Stimulated activated CD4-positive, alpha-beta T cell treated with anti-CD3 and anti-CD28 coated beads, Interleukin-2, amount 100 ng/mL, for 48 hours (primary cell): ENCODE measurements at places on chromosomes 3 and 15.

DNA sequence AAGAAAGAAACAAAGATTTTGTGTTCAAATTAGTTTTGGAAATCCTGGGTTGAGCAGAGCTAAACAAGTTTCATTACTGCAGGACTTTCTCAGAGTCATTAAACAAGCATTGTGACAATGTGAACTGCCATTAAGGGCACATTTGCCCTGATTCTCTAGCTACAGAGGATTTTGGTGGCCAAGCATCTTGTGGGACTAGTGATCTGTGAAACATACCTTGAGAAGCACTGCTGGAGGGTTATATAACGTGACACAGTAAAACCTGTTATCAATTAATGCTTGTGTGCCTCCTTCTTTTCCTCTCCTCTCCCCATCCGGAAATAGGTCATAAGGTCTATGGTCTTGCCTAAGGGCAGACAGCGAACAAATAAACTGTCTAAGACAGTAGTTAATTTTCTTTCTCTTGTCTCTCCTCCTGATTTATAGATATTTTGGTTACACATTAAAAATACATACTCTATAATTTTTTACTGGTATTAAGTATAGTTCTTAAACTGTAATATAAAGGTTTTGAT is 167.3 kb upstream of the NANOGP8 start:
- DNase-seq, result no peak

DNA sequence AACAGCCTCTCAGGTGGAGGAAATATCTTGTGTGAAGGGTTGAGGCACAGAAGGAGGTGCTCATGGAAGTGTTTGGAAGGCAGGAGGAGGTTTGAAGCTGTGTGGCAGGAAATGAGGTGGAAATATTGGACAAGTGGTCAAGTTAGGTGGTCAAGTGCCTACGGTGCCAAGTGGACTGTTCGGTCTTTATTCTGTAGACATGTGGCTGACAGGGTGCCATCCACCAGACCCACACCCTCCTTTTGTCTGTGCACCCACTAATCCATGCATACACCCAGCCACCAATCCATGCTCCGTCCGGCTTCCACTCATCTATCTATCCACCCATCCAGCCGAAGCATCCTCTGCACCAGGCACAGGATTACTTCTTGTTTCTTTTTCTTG is 2.2 kb downstream of the SLC6A20 start:
- no peak for DNase-seq

DNA sequence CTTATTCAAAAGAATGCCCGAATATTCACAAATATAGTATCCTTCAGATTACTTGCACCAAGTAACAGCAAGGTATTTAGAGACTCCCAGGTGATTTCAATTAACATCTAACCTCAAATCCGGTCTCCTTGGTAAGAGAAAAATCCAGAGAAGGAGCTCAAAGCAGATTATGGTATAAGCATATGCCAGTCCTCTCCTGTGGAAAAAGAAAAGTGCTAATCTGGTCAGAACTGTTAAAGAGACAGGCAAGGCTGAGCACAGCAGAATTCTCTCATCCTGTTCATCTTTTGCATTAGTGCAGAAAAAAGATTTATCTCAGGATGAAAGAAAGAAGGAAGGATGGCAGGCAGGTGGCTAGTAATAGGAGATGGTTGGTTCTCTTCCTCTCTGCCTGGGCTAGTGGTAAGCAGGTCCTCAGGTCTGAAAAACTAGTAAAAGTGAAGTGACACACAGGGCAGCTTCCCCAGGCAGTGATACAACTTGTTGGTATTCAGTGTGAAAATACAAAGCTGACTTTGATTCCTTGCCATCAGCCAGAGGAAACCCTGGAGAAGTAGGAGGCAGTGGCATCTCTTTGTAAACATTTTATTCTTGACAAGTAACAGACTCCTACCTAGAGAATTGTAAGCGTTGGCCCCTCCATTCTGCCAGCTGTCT is 14.2 kb downstream of the ATXN7 start:
- DNase-seq, result no peak

- no peak for DNase-seq
Observed at GRCh38 chr15:93770788-93771187, 460.6 kb upstream of the MCTP2 start.

- DNase-seq, result no peak
Observed at GRCh38 chr3:45775571-45776300, 20.6 kb downstream of the SLC6A20 start.

DNA sequence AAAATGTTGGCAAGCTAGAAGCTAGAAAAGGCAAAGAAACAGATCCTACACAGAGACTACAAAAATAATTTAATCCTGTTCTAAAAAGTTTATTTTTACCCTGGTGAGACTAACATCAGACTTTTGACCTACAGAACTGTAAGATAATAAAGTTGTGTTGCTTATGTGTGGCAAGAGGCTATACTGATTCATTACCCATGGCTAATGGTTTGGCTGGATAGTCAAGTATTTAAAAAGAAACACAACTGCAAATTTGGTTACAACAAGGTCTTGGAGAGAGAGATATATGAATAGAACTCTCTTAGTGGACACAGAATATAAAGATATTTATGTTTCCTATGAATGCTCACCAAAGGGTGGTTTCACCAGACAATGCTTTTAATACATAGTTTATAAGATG is 364.2 kb upstream of the PLSCR5 start:
- DNase-seq, result no peak

DNA sequence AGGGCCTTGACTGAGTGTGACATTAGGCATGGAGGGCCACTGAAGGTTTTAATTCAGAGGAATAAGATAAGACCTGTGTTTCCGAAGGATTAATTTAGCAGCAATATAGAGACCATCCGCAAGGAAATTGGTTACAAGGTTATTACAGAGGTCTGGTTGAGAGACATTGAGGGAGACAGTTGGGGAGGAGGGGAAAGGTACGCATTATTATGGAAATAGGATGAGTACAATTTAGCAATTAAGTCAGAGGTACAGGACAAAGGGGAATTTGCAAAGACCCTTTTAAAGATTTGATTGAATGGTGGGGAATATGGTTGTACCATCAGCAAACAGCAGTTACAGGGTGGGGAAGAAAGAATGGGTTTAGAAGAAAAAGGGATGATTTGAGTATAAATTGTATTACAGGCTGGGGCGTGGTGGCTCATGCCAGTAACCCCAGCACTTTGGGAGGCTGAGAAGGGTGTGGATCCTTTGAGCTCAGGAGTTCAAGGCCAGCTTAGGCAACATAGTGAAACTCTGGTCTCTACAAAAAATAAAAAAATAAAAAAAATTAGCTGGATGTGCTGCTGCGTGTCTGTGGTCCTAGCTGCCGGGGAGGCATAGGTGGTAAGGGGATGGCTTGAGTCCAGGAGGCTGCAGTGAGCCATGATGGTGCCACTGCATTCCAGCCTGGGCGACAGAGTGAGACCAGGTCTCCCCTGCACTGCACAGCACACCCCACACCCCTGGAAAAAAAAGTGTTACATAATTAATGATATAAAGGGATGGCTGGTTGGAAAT is 11.3 kb downstream of the ARL8B start:
- no peak for DNase-seq

DNA sequence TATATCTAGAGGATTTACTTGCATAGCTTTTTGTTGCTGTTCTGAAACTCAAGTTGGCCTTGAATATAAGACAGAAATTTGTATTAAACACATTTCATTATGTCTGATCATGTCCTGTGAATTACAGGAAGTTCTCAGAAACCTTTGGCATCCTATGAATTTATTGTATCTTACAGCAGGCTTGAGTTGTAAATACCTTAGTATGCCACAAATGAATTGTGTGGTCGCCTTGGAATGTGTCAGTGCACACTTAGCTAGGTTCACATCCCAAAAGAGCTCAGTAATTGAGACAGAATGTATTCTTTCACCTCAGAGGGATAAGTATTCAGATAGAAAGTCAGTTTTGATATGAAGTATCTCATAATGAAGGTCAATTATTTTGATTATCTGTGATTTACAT is 83.4 kb downstream of the NEK11 start:
- DNase-seq, result no peak

DNA sequence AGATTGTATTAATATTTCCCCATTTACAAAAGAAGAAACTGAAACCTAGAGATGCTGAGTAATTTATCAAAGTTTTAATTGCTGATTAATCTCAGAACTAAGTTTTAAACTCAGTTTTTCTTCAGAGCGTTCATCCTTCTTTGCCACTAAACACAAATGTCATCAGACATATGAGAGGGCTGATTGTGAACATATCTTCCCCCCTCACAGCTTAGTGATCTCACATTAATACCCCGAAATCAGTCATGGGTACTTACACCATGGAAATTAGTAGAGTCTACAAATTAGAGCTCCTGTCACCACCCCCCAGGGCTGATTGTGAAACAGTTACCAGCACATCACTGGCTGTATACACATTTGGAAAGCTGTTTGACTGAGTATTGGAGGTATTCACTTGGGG is 189.3 kb upstream of the SGO1 start:
- no peak for DNase-seq

DNA sequence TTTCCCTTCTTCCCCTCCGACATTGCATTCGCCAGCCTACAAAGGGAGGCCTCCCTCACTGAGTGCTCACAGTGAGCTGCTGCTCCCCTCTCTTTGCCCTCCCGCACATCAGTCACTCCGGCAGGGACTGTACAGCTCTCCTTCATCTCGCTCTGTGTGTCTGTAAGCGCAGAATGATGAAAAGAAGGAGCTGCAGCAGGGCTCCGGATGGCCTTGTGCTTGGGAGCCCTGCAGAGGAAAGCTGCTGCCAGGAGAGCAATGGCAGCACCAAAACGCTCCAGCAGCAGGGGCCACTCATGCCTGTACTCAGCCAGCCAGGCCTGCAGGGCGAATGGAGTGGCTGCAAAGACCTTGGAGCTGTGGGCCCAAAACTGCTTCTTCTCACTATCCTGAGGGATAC is 107.0 kb upstream of the NSMCE3 start:
- no peak for DNase-seq

DNA sequence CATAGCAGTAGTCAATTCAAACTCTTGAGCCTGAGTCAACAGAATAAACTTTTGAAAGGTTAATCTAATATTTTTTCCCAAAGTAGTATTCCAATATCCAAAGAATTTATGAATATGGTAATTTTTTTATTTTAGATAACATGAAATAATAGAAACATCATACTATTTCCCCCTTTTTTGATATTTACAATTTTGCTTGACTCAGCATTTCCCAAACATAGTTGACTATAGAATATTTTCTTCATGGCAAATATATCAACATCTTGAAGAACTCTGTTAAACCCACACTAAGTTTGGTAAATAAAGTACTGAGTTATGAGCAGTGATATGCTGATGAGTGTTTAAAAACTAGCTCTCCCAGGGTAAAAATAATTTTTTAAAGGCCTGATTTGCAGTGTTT is 380.0 kb upstream of the ARL6 start:
- no peak for DNase-seq

GRCh38 chr15:29115093-29115991 is 154.3 kb downstream of the NSMCE3 start:
- no peak for DNase-seq

GRCh38 chr3:39290255-39290654 is 10.4 kb upstream of the CX3CR1 start:
- DNase-seq, result no peak

- DNase-seq, result peak; percentile 29
Observed at GRCh38 chr3:11718637-11719405, 75.1 kb upstream of the VGLL4 start.

- DNase-seq, result no peak
Observed at GRCh38 chr3:78706906-78707523, 1060.8 kb downstream of the ROBO1 start.

DNA sequence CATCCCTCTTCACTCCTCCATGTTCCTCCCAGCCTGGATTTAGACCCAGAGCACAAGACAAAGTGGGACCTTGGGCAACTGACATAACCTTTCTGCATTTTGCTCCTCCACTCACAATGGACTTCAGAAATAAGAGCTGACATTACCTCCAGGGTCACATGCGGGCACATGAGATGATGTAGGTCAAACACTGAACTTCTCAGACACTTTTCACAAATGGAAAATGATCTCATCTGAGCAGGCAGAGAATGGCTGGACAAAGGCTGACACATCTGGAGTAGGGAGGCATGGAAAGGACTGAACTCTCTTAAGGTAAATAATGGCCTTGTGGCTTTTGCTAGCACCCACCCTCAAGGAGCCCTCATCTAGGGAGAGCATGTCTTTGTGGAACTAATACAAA is 849.2 kb upstream of the CFAP20DC start:
- DNase-seq, result no peak

GRCh38 chr3:52481819-52482521 is 13.2 kb upstream of the STAB1 start:
- peak; percentile 11 for DNase-seq

- no peak for DNase-seq
Observed at GRCh38 chr15:99016680-99017321, 9.2 kb upstream of the PGPEP1L start.

GRCh38 chr15:67511606-67512005 is 9.3 kb upstream of the C15orf61 start:
- DNase-seq, result no peak

DNA sequence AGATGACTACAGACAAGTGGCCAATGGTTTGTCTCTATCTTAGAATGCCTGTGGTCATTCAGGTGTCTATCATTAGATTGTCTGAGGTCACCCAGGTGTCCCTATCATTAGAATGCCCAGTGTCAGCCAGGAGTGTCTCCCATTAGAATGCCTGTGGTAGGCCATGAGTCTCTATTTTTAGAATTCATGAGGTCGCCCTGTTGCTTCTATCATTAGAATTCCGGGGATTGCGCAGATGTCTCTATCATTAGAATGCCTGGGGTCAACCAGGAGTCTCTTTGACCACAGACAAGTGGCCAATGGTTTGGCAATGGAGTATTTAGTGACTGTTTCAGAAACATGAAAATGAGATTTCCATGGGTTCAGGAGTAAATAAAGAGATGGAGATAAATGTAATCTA is 7.6 kb downstream of the RTP2 start:
- no peak for DNase-seq

- DNase-seq, result no peak
Observed at GRCh38 chr3:133475245-133476010, 75.6 kb downstream of the BFSP2 start.

- DNase-seq, result no peak
Observed at GRCh38 chr3:79247725-79248043, 520.1 kb downstream of the ROBO1 start.

DNA sequence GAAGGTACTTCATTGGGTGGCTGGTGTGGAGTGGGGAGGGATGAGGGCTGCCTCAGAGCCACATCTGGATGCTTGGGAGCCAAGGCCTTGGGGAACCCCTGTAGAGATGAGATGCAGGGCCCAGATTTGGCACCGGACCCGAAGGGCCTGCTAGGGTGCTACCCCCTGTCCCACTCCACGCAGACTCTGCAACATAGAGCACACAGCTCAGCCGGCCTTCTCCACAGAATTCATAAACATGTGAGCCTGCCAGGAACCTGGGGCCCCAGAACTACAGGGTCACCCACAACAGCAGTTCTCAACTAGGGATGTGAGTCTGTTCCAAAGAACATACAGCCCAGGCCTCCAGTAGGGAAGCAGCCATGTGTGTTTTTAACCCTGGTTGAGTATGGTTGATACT is 62.8 kb downstream of the LRIG1 start:
- DNase-seq, result no peak

- no peak for DNase-seq
Observed at GRCh38 chr15:73114064-73114463, 61.8 kb downstream of the NEO1 start.

GRCh38 chr3:69376731-69377130 is 9.2 kb downstream of the FRMD4B start:
- no peak for DNase-seq
